Uterus (tissue), 4 donors: ENCODE measurements at places on chromosomes 2 and 18.

DNA sequence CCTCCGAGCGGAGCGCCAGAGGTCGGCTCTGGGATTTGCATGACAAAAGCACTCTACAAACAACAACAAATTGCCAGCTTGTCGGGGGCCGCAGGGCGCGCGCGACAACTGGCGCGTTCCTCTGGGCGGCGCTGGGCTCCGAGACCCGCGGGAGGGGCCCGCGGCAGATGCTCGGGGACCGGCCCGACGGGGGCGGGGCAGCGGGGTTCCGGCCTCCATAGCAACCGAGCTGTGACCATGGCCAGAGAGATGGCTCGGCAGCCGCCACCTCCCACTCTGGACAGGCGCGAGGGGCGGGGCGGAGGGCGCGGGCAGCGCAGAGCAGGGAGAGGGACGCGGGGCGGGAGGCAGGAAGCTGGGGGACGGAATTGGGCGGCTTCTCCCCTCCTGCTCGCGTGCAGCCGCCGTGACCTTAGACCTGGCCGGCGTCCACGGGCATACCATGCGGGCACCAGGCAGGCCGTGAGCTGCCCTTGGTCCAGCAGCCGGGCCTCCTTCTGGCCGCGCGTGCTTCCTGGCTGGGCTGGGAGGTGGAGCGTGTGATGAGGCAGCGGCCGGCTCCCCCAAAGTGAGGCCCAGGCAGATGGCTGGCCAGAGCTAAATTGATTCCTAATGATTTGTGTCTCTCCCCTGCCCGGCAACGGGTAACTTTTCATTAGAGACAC lies 171.5 kb downstream of the CELF4 start:
- H3K36me3 ChIP-seq: no peaks in the 10 kb centered on the region
- H3K27me3 ChIP-seq: no peaks in the 10 kb centered on the region
- no peak overlapping the region for H3K27ac ChIP-seq
- H3K4me1 ChIP-seq: no peaks in the 10 kb centered on the region

DNA sequence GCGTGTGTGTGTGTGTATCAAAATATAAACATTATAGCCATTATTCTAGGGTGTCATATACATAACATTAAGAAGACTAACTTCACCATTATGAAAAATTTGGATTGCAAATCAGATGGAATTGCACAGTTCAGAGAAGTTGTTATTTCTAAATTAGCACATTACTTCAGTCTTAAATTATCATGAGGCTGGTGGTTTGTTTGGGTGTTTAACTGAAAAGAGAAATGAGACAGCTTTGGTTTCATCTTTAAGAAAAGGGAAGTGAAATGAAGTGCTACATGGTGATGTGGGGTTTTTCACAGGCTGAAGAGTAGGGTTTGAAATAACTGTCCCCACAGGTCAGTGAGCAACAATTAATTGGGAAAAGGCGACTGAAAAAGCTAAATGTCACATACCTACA lies 161.2 kb upstream of the XIRP2 start:
- H3K36me3 ChIP-seq: no peaks in the 10 kb centered on the region
- no peaks in the 10 kb centered on the region for H3K4me1 ChIP-seq
- no peak overlapping the region for H3K4me3 ChIP-seq
- no peak overlapping the region for H3K27ac ChIP-seq
- no peak for DNase-seq

DNA sequence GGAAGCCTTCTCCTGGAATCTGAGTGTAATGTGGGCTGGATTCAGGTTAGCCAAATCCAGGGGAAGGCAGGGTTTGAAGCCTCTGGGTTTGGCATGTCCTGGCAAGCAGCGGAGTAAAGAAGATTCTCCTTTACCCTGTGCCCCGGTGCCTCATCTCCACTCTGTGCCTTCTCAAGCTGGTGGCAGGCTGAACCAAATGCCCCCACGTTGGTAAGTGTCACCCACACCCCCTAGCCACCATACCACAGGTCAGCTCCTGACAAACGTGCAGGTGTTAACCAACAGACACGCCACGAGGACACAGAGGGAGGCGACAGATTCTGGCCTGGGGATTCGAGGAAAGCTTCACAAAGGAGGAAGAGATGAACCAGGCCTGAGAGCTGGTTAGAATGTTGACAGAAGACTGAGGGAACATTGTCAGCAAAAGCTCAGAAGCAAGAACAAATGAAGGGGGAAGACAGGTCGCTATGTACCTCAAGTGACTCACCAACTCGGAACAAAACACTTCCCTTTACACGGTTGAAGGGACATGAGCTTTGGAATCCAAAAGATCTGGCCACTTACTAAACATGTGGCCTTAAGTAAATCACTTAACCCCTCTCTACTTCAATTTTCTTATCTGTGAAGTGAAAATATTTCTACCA lies 85.2 kb upstream of the LCLAT1 start:
- H3K27me3 ChIP-seq: no peaks in the 10 kb centered on the region
- DNase-seq: no peak
- no peak overlapping the region for H3K27ac ChIP-seq
- no peaks in the 10 kb centered on the region for H3K36me3 ChIP-seq

- DNase-seq: no peak
- H3K4me1 ChIP-seq: no peaks in the 10 kb centered on the region
- H3K27ac ChIP-seq: no peak overlapping the region
- H3K36me3 ChIP-seq: no peaks in the 10 kb centered on the region
- no peaks in the 10 kb centered on the region for H3K27me3 ChIP-seq
Measured at GRCh38 chr2:67923696-67924095, 139.1 kb downstream of the C1D start.

DNA sequence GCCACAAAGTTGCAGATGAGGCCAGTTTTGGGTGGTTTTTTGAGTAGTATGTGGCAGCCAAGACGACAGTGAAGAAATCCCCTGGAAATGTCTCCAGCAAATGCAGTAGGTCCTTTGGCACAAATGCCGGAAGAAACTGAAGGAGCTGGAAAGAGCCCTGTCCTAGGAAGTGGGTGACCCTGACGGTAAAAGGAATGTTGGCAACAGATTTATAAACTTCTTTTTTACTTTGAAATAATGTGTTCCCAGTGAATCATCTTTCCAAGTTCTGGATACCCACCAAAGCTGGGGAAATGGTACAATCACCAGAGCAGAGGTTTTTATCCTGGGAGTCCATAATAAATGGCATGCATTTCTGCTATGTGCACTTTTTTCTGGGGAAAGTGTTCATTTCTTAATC lies 112.9 kb downstream of the CSRNP3 start:
- no peaks in the 10 kb centered on the region for H3K4me1 ChIP-seq
- no peak for DNase-seq
- no peak overlapping the region for H3K27ac ChIP-seq

GRCh38 chr2:201839727-201840126 lies 33.4 kb downstream of the CDK15 start:
- H3K4me1 ChIP-seq: no peaks in the 10 kb centered on the region
- no peak overlapping the region for H3K27ac ChIP-seq
- no peaks in the 10 kb centered on the region for H3K36me3 ChIP-seq
- no peaks in the 10 kb centered on the region for H3K27me3 ChIP-seq

DNA sequence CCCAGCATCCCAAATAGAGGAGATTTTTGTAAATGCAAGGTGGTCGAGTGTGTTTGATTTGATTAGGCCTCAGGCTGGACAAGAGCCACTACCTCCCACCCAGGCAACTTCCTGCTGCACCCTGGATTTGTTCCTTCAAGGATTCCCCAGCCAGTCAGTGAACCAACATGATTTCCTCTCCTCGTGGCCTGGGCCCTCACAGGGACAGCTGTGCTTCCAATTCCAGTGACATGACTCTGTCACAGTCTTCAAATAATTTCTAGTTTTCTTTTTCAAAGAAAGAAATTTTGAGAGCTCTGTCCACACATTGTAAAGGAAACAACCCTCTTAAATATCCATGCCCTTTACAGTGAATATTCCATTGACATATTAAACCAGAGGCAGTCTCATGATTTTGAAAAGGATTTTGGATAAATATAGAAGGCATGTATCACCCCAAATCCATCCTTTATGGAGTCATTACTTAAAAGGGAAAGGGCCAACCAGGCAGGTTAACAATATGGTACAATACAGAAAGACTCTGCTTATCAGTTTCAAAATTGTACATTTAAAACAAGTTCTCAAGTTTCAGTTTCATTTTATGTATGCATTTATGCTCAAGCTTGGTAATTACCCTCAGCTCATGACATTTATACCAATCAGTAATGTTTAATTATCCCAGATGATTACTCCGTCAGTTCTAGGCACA lies 121.3 kb upstream of the FOSL2 start:
- no peaks in the 10 kb centered on the region for H3K4me1 ChIP-seq
- H3K36me3 ChIP-seq: no peaks in the 10 kb centered on the region
- H3K27ac ChIP-seq: peak overlapping the region; percentile 80
- no peaks in the 10 kb centered on the region for H3K27me3 ChIP-seq

DNA sequence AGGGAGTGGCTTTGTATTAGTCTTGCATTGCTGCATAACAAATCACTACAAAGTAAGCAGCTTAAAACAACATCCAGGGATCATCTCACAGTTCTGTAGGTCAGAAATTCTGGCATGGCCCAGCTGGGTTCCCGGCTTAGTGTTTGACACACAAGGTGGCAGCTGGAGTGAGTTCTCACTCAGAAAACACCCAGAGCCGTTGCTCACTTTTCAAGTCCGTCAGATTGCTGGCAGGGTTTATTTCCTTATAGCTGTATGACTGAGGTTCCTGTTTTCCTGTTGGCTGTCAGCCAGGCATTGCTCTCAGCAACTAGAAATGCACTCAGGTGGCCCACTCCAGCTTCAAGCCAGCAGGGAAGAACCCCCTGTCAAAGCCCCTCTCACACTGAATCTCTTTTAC lies 324.1 kb downstream of the CCDC178 start:
- H3K4me3 ChIP-seq: no peak overlapping the region
- no peaks in the 10 kb centered on the region for H3K27me3 ChIP-seq
- no peak overlapping the region for H3K27ac ChIP-seq
- no peaks in the 10 kb centered on the region for H3K36me3 ChIP-seq
- H3K4me1 ChIP-seq: no peaks in the 10 kb centered on the region

DNA sequence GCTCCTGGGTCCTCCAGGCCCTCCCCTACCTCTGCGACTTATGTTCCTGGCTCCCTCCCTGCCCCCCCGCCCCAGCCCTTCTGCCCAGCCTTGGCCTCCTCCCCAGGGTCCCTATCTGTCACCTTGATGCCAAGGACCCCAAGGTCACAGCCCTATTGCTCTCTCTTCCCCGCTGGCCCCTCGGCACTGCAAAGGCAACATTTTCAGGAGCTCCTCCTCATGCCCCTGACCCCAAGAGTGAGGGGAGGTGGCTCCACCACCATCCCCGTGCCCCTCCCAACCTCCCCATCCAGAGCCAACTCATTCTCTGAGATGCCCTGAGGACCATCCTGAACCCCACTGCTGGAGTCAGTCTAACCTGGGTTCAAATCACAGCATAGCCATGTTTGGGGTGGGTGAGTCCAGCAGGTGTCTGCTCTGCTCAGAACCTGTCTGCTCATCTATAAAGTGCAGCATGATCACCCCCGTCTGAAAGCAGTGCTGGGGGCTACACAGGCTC lies 11.7 kb downstream of the LIMS2 start:
- no peaks in the 10 kb centered on the region for H3K4me1 ChIP-seq
- peak; percentile 8 for DNase-seq
- no peaks in the 10 kb centered on the region for H3K36me3 ChIP-seq
- H3K4me3 ChIP-seq: peak overlapping the region; percentile 18
- no peaks in the 10 kb centered on the region for H3K27me3 ChIP-seq

DNA sequence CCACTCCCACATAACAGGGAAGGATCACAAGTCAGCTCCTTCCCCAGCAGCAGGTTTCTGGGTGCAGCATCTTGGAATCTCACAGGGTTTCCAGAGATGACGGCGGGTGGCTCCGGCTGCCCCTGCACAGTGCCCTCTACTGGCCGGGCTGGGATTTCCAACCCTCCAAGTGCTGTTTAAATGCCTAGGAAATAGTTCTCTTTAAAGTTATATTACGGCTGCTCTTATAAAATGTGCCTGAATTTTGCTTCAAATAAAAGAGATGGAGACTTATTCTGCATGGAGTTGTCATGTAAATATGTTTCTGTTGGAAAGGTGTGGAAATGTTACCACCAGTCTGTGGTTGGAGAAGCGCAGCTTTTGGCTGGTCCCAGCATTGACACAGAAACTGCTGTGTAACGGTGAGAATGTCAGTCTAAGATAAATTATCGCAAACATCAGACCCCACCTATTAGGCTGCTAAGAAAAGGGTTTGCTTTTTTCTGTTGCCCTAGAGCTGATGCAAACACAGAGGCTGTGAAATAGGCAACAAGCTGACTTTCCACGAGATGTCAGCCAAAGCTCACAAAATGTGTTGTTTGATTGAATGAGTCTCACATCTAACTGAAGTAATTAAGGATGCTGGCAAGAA lies 3.3 kb upstream of the HJURP start:
- no peaks in the 10 kb centered on the region for H3K36me3 ChIP-seq
- no peak overlapping the region for H3K27ac ChIP-seq
- no peak for DNase-seq
- peaks cover 7% of the 10 kb centered on the region for H3K4me1 ChIP-seq
- no peak overlapping the region for H3K4me3 ChIP-seq

DNA sequence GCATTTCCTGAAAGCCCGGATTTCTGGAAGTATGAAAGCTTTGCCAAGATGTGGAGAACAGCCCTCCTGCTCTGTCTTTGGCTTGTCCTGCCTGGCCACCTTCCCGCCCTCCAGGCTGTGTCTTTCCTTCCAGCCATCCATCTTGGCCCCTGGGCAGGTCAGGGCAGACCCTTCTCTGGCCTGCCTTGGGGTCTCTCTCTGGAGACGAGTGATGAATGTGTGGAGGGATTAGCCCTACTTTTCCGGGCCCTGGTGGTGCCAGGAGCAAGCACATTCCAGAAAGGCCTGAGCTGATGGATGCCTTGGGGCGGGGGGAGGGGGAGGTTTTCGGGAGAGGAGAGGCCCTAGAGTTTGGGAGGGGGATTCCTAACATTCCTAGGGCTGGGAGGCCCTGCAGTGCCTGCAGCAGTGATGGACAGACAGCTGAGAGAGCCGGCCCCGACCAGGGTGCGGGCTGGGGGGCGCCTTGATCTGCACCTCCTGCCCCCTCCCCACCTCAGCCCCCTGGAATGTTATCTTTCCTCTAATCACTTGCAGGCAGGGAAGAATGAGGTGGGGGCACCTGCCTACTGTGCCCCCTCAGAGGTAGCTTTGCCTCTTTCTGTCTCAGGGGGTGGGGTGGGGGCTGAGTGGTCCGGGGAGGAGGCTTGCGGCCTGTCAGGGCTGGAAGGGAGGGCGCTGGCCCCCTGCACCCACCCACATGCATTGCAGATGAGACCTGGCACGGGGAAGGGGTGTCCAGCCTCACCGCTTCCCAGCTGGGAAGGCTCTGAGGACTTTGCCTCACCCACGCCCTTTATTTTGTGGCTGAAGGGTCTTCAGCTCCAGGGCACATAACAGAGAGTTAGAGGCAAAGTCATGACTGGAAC lies 156.2 kb downstream of the DDX1 start:
- H3K27me3 ChIP-seq: no peaks in the 10 kb centered on the region
- no peaks in the 10 kb centered on the region for H3K4me1 ChIP-seq
- H3K4me3 ChIP-seq: no peak overlapping the region
- H3K36me3 ChIP-seq: no peaks in the 10 kb centered on the region
- no peak overlapping the region for H3K27ac ChIP-seq

DNA sequence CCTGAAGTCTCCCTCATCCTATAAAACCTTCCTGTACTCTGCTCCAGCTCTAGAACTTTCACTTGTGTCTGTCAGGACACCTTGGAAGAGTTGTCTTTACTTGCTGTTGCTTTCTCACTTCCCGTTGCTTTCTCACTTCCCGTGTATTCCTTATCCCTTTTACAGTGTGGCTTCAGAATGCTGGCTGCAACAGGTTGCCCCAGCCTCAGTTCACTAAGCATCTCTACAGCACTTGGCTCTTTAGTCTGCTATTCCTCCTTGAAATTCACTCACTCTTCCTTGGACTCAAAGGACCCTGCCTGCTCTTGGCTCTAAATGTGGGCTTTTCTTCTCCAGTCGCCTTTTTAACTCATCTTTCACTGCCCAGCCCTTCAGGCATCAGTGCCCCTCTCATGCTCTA lies 162.5 kb upstream of the ALPP start:
- no peaks in the 10 kb centered on the region for H3K36me3 ChIP-seq
- H3K4me1 ChIP-seq: no peaks in the 10 kb centered on the region
- DNase-seq: no peak
- H3K27me3 ChIP-seq: no peaks in the 10 kb centered on the region
- H3K4me3 ChIP-seq: no peak overlapping the region
